ENCODE measurements at places on chromosomes 3 and 15.

GRCh38 chr3:153906366-153906765 lies 214.8 kb upstream of the ARHGEF26 start:
- no peak for DNase-seq

GRCh38 chr3:151282921-151283320 lies 4.6 kb upstream of the P2RY14 start:
- no peak for DNase-seq

DNA sequence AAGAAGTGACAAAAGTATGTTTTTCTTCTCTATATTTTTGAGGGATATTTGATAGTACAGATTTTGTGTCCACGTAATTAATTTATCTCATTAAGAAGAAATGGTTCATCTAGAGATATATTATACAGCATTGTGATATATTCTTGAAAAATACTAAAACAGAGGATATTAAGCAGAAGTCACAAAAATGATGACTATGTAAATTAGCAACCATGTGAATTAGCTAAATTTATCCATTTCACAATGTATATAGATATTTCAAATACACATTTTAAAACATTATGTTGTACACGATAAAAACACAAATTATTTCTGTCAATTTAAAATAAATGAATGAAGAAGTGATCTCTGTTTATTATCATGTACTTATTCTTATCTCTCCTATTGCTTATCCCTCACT lies 989.5 kb downstream of the TUSC7 start:
- DNase-seq: no peak

GRCh38 chr3:159816512-159816911 lies 172.1 kb upstream of the IL12A start:
- DNase-seq: no peak

- DNase-seq: no peak
Observed at GRCh38 chr15:79299841-79300235, 11.1 kb upstream of the TMED3 start.

DNA sequence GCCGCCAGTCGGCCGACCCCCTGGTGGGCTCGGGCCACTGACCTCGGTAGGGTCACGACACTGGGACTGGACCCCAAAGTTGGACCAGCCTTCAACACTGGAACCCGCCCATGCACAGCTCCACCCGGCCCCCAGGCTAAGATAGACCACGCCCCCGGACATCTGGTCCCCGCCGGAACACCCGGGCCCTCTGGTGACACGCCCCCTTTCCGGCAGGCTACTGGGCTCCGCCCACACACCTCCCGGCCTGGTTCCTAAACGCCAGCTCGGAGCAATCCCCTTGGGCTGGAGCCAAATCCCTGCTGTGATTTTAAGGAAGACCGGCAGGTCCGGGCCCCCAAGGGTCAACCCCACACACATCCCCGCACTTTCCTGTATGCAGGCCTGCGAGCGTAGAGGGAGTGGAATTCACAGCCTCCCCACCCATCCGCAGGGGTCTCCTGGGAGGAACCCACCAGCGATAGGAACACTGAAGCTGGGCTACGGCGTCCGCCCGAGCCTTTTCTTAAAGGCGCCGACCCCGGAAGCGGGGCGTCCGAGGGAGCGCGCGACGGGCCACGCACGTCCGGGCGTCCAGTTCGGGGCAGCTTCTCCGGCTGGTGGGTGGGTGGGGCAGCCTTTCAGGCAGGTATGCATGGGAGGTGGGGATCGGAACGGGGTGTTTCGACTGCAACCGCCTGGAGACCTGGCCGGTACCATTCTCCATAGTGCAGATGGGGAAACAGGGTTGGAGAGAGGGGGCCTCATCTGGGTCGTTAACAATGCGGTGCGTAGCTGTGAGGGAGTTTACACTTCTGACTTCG lies at the start of gene HEMK1:
Gene HEMK1 (plus strand): TSS at position 576 of the 803 bp plus-strand sequence. CDS start 1,583 bp downstream, outside the sequence.
- peak; percentile 76 for DNase-seq

DNA sequence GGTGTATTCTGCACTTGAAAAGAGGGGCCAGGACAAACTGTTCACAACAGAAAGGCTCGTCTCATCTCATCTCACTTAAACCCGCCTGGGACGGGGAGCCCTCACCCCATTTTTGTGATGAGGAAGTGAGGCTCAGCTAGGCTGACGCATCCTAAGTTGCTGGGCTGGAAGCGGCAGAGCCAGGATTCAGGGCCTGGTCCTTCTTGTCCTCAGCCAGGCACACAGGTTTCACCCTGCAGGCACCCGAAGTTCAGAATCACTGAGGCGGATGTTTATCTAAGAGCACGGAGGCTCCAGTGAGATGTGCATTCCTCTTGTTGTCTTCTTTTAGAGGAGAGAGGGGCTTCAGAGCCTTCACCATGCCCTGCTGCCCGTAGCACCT lies 51.1 kb upstream of the PLXNA1 start:
- no peak for DNase-seq

DNA sequence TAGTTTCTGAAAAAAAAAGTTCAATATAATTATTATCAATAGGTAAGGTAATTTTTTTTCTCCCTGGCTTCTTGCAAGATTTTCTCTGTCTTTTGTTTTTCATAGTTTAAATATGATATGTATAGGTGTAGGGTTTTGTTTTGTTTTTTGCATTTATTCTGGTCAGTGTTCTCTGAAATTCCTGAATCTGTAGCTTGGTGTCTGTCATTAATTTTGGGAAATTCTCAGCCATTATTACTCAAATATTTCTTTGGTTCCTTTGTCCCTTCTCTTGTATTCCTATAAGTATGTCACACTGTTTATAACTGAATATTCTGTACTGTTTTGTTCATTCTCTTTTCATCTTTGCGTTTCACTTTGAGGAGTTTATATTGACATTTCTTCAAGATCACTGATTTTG lies 22.1 kb downstream of the IQCH start:
- DNase-seq: no peak

GRCh38 chr3:48414376-48415250 lies 15.3 kb downstream of the PLXNB1 start:
- DNase-seq: no peak

DNA sequence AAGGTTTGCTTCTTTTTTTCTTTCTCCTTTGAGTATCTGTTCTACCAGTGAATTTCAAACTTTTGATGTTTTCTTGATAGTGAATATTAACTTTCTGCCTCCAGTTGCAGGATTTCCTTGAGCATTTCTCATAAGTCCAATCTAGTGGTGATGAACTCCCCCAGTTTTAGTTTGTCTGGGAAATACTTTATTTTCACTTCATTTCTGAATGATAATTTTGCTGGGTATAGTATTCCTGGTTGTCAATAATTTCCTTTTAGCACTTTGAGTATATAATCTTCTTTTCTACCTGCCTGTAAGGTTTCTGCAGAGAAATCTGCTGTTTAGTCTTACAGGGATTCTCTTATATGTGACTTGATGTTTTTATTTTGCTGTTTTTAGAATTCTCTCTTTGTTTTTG lies 21.0 kb downstream of the TPRG1 start:
- DNase-seq: no peak

- DNase-seq: no peak
Observed at GRCh38 chr3:103787879-103788278, 1353.1 kb downstream of the ZPLD1 start.

DNA sequence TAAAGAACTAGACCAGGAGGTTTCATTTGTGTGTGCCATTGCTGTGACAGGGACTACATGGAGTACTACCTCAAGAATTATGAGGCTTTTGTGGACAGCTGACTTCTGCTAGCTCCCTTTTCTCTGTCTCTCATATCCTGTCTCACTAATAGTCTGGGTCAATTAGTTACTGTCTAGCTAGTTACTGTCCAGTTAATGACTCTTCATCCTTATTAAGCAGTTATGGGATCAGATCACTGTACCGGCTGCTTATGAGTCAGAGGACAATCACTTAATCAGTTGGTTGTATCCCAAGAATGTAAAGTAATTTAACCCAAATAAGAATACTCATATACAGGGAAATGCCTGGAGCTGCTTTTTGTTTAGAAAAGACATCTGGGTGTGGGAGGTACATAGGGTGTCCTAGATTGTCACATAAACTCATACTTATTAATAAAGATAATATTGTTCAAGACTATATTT lies 158.0 kb downstream of the CDIN1 start:
- DNase-seq: no peak

- no peak for DNase-seq
Observed at GRCh38 chr3:16841904-16842271, 42.9 kb upstream of the PLCL2 start.

- DNase-seq: no peak
Observed at GRCh38 chr3:153614563-153614962, 452.5 kb downstream of the RAP2B start.

DNA sequence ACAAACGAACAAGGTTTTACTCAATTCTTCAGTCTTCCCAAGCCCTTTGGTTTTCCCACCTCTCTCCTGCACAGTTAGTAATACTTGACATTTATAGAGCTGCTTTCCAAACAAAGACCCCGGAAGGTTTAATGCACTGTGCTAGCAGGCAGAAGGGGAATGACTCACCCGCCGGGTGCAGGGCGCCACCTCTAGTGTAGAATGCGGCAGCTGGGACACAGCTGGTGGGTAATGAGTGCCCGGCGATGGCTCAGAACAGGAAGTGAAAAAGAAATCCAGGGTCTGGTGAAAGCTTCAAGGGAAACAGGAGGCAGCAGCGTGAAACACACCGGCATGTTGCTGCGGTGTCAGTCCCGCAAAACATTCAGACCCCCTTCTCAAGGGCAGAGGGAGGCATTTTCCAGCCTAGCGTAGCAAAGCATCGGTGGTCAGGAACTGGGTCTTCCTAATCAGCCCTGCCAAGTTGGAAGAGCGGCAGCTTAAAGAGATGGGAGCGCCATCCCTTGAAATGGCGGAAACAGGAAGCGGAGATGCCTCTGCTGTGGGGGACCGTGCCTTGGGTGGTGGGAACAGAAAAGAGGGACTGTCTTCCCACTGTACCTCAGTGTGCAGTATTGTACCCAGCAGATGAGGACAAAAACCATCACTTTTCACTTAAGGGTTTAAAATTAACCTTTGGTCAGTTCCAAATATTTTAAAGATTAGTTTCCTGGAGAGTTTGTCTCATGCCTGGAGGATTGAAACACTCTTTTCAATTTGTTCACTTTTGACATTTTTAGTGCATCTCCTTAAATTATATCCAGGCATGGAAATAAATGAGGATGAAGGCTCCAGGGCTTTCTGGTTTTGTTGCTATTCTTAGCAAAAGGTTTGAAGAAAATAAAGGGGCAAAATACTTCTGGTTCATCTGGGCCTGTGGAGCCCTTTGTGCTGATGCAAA lies 160.7 kb upstream of the MCTP2 start:
- DNase-seq: no peak

DNA sequence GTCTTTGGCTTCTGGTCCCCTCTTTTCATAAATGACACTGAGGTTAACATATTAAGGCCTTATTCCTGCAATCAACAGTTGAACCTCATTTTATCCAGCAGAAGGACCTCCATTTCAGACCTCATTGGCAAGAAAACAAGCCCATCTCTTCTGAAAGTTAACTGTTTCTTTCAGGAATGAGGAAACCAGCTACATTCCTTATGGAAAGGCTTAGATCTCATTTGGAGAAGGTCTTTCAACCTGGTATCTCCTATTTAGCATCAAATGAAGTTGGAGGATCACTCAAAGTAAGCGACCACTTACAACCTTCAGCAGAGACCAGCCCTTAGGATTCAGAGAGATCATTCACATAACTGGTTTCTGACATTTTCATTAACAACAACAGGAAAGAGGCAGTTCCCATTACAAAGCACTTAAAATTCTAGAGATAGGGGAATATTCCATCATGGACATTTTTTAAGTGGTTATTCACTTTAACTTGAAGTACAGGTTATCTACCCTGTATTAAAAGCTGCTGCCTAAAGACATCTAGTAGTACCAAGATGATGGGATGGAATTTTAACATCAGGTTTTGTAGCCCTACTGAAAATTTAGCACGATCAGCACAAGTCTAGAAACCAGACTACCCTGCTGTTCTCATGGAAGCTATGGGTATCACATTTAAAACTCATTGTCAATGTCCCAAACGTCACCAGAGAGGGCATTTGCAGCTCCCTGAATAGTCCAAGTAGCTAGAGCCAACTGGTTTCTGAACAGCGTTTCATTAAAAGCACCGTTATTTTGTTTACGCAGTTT lies 30.4 kb downstream of the TFRC start:
- no peak for DNase-seq

DNA sequence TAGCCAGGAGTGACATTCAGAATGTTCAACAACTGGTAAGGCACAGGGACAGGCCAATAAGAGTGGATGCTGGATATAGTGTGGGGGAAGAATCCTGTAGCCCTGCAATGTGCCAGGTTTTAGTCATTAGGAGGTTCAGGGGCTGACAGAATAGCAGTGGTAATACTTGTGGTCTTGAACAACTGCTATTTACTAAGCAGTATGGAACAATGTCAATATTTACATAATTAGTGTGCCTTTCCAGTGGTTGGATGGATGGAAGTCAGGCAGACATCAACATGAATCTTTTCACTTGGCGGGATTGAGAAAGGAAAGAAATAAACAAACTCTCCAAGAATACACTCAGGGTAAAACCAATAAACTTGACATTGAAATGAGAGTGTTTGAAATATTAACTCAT lies 55.1 kb downstream of the OTOL1 start:
- no peak for DNase-seq

GRCh38 chr3:196016485-196016884 lies 65.4 kb downstream of the TFRC start:
- no peak for DNase-seq

- no peak for DNase-seq
Observed at GRCh38 chr3:168807448-168807847, 711.7 kb upstream of the GOLIM4 start.
